T-helper 2 cell treated with Interferon-gamma antibody and Interleukin-4, amounts not matched to agents 5 μg/mL and 100 μg/mL, for 36 hours (primary cell): ENCODE measurements at places on chromosomes 1 and 21.

GRCh38 chr1:185017338-185017737 is 28.0 kb upstream of the RNF2 start:
- no peak for DNase-seq

- no peak for DNase-seq
These were observed 12.3 kb downstream of the KCNA2 start for GRCh38 chr1:110593902-110594301.

DNA sequence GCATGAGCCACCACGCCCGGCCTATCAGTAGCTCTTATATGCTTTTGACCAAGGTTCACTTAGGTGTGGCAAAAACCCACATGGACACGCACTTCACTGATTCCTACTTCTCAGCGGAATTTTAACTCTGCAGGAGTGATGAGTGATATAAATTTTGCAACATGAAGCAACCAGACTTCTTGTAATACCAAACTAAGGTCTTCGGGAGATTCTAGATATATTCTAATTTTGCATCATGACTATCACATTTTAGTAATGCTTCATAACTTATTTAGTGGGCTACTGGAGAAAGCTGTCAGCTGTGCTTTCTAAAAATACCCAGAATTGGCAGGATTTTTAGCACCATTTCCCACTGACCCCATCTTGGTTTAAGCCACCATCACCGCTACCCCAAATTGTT is 27.8 kb downstream of the RHCE start:
- no peak for DNase-seq

DNA sequence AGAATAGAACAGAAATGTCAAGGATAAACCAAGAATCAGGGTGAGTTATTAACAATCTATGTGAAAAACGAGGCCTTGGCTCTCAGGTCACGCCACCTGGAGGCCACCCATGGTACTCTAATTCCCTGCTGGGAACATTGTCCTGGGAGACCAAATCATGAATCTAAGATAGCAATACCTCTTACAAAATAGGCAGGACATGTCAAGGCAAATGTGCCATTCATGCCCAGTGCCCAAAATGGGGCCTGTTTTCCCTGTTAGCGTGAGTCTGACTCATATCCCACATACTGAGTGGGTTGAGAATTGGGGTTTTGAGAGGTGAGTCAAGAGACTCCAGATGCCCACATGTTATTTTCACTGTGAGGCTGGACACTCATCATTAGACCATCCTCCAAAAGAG is 380.8 kb downstream of the HHIPL2 start:
- peak; percentile 14 for DNase-seq

DNA sequence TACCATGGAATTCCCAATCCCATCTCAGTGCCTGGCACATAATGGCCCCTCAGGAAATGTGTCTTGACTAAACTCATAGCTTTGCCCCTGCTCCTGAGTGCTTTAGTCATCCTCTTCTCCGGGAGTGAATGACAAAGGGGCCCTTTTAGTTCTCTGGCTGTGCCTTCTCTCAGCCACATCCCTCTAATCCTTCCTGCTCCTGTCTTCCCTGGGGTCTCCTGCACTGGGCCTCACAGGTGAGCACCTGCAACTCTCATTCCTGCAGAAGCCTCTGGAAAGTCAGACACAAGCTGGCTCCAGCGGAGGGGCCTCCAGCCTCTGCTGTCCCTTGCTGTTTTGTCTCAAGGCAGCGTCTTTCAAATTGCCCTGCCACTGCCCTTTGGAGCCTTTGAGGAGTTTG is 14.0 kb upstream of the ETV3L start:
- DNase-seq: no peak

GRCh38 chr21:34952701-34953100 is 96.4 kb downstream of the RUNX1 start:
- DNase-seq: no peak

DNA sequence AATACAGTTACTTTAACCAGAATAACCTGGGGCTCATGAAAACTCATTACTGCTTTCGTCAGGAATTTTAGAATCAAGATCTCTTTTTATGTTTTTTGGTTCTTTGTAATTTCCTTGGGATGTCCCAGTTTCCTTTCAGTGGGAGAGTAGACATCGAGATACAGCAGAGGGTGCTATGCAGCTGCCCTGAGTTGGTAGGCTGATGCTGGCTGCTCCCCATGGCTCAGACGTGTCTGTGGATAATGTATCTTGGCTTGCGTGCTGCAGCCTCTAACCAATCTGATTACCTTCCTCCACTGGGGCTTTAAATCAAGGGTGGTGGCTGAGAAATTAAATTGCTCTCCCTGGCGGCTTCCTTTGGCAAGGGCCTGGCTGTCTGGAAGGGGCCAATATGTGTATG is 253.7 kb downstream of the CACNA1E start:
- no peak for DNase-seq

DNA sequence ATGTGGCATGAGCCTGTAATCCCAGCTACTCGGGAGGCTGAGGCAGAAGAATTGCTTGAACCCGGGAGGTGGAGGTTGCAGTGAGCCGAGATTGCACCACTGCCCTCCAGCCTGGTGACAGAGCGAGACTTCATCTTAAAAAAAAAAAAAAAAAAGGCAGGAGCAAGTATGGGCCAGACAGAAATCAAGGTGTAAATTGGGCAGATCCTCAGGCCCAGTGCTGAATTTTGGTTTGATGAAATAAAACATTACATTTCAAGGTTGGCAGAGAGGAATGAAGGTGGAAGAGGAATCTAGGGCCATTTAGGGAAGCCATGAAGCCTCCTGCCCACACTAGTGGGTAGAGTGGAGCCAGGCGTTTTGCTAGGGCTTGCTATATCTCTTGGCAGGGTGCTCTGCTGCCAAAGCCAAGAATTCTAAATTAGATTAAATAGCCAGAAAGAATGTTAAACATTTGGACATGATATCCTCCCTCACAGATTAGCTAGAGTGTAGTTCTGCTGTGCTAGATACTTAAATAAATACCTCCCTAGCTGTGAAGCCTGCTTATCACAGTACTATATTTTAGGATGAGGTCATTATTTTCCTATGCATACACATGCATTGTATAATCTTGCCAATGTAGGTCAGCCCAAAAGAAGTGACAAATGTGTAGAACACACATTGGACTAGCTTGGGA is 16.6 kb upstream of the LGALS8 start:
- no peak for DNase-seq

DNA sequence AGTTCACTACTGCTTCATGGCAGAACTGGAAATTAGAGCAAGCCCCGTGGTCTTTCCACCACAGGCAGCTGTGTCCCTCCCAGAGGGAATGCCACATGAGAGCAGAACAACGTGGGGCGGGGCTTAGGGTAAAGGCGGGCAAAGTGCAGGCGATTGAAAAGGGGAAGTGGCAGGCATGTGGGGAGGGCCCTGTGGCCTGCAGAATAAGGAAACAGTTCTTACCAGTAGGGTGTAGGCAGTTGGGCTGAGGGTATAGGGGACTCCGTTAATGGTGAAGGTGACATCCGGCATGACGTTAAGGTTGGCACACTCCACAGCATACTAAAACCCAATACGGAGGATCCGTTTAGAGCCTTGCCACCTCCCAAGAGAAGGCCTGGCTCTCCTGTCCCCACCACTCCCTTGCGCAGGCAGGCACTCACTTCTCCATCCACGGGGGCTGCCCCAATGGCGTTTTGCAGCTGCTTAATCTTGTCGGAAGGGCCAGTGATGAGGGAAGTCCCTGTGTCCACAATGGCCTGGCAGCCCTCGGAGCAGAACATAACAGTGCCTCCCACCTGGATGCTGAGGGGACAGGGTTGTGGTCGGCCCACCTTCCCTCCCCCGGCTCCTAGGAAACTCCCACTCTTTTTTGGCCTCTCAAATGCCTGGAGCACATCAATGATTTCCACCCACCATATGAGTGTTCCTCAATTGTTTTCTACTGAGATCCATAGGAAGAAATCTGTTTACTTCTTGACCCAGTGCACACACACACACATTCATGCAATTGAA is 9.1 kb upstream of the RAB7B start:
- DNase-seq: peak; percentile 10

GRCh38 chr21:30962013-30962412 is 76.3 kb downstream of the KRTAP19-8 start:
- no peak for DNase-seq

DNA sequence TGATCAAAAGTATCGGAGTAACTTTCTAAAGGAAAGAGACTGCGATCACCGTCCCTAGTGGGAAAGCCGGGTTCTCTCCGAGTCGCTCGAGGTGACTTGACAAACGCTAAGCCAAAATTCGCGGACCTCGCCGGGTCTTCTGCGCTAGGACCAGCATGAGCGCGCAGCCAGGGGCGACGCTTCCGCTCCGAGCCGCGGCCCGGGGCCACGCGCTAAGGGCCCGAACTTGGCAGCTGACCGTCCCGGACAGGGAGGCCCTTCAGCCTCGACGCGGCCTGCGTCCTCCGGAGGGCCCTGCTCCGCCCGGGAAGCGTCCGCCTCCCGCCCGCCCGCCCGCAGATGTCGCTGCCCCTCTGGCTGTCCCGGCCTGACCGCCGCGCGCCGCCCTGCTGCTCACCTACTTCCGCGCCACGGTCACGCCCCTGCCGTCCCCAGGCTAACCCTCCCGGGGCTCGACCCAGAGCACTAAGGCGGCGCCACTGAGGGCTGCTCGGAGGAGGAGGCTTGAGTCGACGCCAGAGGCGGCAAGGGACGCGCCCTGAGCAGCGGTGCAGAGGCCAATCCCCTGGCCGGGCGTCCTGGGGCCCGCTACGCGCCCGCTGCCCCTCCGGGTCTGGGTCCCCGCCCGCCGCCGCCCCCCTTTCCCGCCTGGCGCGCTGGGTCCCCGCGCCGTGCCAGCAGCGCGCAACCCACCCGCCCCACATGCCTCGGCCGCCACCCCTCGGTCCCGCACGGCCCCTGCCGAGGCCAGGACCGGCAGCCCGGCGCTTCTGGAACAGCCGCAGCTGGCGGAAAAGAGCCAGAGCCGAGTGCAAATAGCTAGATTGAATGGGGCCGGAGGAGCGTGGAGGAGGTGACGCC is 896 bp upstream of the DUSP10 start:
- DNase-seq: peak; percentile 84

GRCh38 chr1:80645621-80646020 is 1155.1 kb upstream of the ADGRL2 start:
- DNase-seq: no peak

GRCh38 chr21:33642896-33643657 is 776 bp downstream of the ITSN1 start:
- peak; percentile 13 for DNase-seq

- DNase-seq: no peak
These were observed 98.6 kb downstream of the ENAH start for GRCh38 chr1:225554216-225554812.

DNA sequence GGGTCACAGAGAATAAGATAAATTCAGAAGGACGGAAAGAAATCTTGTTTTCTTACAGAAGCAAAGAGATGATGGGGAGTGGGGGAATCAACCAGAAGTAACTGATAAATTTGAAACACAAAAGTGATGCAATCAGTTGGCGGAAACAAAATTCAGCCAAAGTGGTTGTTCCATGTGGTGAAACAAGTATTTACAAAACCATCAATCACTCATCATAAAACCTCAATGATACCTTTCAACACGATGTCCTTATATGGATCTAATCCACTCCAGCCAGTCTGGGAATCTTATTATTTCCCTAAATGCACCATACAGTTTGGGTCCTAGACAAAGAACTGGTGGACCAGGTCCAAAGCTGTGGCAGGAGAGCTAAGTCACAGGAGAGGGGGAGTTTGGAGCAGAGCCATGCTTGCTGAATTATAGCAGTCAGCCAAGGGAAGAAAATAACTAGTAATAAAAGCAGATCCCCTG is 303.8 kb upstream of the LRRC7 start:
- DNase-seq: no peak

DNA sequence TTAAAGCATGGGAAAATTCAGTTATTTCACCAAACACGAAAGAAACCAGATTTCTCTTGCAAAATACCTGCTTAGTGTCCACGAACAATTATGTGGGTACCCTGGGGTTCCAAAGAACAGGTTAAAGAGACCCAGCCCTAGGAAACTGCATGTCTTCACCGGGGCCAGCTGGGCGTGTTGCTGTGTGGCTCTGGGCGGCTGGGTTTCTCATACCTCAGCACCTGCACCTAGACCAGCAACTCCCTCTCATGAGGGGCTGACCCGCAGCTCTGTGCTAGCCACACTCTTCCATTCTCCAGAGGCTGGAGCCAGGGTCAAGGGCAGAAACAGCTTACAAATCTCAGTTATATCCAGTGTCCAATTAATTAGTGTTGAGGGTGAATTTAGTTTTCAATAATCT is 40.3 kb downstream of the ACP6 start:
- no peak for DNase-seq

GRCh38 chr1:40712997-40713396 is 21.5 kb downstream of the NFYC start:
- DNase-seq: no peak

DNA sequence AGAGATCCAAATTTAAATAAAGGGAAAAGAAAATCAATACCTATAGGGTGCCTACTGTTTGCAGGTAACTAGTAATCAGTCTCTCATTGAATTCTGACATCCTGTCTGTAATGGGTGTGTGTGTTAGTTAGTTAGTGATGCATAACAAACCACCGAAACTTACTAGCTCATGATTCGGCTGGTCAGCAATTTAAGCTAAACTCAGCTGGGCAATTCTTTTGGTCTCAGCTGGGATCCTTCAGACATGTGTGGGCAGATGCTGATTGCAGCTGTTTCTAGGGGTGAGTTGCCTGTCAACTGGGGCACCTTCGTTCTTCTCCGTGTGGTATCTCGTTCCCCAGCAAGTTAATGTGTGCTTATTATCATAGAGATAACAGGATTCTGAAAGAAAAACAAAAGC is 40.2 kb upstream of the ZNF124 start:
- no peak for DNase-seq

GRCh38 chr1:18726368-18726767 is 95.7 kb downstream of the PAX7 start:
- DNase-seq: no peak

GRCh38 chr1:239125027-239125426 is 261.3 kb upstream of the CHRM3 start:
- no peak for DNase-seq

- DNase-seq: no peak
These were observed 7.7 kb upstream of the TTLL7 start for GRCh38 chr1:84006591-84006990.

GRCh38 chr1:209103092-209103491 is 480.4 kb upstream of the CAMK1G start:
- no peak for DNase-seq

DNA sequence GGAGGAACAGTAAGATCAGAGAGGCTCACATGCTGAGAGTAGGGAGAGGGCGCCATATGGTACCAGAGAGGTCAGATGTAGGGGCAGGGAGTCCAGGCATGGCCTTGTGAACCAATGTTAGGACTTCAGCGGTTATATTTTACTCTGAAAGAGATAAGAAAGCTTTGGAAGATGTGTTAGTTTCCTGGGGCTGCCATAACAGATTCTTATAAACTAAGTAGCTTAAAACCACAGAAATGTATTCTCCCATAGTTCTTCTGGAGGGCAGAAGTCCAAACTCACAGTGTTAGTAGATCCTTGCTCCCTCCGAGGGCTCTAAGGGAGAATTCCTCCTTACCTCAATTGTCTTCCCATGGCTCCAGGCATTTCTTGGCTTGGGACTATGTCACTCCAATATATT is 502.5 kb upstream of the ADGRL2 start:
- no peak for DNase-seq

DNA sequence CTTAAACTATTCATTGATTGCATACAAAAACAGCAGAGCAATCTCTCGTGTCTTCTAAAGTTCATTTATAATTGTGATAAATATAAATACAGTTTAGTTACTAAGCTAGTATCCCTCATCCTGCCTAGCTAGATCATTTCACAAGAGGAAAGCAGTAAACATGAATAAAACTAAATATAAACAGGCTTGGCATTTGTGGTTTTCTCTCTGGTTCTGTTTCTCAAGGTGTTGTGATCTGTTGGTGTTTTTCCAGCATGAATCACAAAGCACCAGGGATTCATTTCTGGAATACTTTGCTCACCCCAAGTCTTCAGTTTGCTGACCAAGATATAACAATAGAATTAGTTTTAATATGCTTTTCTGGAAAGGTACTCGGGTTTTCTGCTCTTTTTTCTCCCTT is 32.7 kb upstream of the GLIS1 start:
- DNase-seq: no peak
